ENCODE measurements at places on chromosomes 1 and 21.

DNA sequence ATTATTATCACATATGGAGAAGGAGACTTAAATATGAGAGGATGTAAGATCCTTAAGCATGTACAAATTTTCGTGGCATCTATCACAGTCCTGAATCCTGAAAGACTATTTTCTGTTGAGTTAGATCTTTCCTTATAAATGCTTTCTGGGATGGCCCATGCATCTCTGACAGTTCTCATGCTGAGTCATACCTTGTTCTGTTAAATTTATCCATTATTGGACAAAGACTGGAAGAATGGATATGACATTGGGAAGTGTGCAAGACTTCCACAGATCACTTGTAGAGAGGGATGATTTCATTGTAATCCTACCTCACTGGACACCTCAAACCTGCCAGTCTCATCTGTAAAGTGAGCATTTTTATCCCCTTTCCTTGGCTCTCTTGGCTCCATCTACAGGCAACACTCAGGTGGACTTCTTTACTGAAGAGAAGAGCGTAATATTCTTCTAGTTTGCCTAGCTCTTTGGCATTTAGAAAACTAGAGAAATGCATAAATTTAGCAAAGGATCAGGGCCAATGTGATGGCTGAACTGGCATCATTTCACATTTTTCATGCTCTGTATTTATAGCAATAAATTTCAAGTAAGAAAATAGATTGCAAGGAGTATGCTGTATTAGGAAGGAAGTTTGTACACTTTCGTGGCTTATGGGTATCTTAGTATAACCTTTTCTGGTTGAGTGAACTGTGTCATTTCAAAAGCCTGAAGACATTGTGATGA, 128.2 kb downstream of the NFIA start:
- DNase-seq, result no peak

GRCh38 chr1:184368354-184368753, 18.5 kb upstream of the C1orf21 start:
- no peak for DNase-seq

- no peak for DNase-seq
Observed at GRCh38 chr1:39216771-39217170, 12.3 kb downstream of the MACF1 start.

DNA sequence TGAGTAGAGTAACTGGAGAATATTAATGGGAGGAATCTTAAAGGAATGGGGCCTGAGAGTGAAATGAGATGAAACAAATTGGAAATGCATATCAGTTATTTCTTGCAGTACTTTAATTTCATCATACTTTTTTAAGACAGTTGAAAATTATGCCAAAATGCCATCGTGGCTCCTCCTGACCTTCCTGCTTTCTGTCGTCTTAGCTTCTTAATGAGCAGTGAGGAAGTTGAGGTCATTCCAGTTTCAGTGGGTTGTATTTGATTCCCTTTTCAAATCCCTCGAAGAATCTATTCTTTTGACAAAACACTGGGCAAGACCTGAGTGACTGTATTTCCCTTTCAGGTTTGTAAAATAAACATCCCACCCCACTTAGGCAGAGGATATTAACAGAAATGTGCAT, 134.9 kb upstream of the MAP1LC3C start:
- DNase-seq, result no peak

DNA sequence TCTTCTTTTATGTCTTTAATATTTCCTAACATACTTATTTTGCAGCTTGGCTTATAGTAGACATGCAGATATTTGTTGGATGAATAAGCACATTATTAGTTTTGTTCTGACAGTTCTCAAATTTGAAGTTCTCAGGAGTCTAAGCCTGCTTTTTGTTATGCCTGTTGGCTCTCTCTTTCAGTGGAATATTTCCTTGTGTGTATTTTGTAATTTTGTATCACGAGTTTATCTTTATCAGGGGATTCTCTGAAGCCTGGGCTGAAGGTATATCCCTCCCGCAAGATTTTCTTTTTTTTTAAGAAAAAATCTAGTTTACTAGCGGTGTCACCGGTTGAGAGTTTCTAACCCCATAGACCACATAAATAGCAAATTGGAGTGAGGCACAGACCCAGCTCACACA, 105.9 kb downstream of the RGL1 start:
- no peak for DNase-seq

DNA sequence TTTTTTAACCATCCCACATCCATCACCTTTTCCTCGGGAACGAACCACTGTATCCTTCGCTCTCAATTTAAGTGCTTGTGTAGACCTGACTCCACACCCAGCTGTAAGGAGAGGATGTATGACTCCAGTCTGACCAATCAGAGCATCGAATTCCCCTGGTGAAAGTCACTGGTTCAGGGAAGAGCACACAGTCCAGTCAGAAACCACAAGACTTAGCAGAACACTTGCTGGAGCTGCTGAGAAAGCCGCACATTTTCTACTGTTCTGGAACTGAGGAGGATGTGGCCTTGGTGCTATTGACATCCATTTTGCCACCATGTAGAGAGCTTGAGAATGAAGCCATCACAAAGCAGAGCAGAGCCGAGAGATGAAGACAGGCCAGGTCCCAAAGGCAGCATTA, 59.9 kb upstream of the CNN3 start:
- DNase-seq, result no peak

- DNase-seq, result no peak
Observed at GRCh38 chr1:231688989-231689388, 62.4 kb downstream of the DISC1 start.

- no peak for DNase-seq
Observed at GRCh38 chr1:20184997-20185833, 681 bp upstream of the UBXN10 start.

GRCh38 chr1:152855661-152856060, 4.1 kb upstream of the LCE7A start:
- DNase-seq, result no peak

DNA sequence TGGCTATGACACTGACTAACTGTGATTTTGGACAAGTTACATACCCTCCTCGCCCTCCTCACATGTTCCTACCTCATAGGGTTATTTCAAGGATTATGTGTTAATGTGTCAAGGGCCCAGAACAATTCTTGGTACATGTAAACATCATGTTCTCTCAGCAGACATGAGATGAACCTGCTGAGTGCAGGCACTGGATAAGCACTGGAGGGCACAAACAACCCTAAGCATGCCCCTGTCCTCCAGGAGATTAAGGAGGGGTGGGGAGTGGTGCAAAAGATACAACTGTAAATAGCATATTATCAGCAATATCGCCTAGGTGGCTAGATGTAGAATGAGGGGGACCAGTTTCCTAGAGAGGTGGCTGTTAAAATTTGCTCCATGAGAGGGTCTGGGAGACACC, 17.7 kb upstream of the RGS16 start:
- no peak for DNase-seq

DNA sequence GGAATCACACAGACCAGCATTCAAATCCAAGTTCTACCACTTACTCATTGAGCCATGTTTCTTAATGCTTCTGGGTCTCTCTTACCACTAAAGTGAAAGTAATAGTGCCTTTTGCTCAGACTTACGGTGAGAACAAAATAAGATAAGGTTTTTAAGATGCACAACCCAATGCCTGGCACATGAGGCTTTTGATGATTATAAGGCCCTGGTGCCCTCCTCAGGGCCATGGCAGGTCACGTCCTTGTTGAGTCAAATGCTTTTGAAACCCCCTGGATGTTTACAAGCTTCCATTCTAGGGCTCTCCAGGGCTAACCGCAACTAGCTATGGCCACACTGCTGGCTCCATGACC, 76.0 kb downstream of the TENT5C start:
- no peak for DNase-seq

GRCh38 chr1:163054181-163054591, 15.0 kb upstream of the RGS4 start:
- DNase-seq, result peak; percentile 63

- DNase-seq, result no peak
Observed at GRCh38 chr1:195939844-195940243, 668.4 kb downstream of the KCNT2 start.

- no peak for DNase-seq
Observed at GRCh38 chr1:99660496-99660895, 14.6 kb downstream of the PALMD start.

DNA sequence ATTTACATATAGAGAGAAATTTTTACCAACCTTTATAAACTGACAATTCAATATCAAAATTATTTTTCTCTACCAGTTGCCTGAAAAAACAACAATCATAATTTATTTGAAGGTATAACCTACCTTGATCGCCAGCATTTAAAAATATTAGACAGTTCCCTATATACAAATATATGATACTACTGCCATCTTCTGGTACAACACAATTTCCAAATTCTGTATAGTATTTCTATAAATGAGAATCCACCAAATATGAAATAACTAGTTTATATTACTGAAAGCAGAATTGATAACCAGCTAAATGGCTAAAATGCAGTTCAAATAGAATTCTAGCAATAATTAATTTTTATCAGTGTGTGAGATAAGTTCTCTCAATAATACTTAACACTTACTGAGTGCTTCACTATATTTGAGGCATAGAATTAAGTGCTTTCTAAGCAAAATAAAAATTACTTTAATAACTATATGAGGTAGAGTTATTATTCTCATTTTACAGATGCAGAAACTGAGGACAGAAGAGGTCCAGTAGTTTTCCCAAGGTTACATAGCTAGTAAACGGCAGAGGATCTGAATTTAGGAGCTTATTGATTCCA, 75.6 kb downstream of the PIGK start:
- no peak for DNase-seq

DNA sequence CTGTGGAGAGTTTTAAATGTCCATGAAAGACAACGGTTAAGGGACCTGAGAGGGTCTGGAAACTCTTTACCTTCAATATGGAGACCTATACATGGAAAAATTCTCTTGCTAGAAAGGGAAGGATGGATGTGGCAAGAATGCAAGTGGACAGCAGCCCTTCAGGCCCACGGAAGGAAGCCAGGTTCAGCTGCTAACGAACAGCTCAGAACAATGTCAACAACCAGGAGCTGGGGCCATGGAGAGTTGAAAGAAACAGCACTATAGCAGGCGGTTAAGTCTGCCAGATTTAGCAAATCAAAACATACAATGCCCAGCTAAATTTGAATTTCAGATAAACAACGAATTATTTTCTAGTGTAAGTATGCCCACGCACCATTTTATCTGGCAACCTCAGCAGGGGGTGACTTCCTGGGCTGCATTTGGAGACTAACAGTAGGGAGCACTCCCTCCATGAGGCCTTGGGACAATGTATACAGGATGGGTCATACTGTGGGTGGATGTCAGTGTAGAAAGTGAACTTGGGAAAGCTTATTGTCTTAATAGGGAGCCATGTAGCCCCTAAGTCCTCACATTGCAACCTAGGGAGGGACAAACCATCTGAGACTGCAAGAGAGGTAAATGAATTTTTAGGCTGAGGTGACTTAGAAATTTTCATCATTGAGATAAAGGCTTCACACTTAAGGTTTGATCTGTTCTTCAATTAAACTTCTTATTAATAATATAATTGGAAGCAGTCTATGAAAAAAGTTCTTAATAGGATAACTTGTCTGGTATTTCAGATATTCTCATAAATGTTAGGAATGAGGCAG, 7.8 kb upstream of the H3-3A start:
- no peak for DNase-seq

- no peak for DNase-seq
Observed at GRCh38 chr21:44658541-44658910, 794 bp downstream of the KRTAP12-3 start.

- no peak for DNase-seq
Observed at GRCh38 chr1:31924839-31925238, 13.3 kb downstream of the PTP4A2 start.

DNA sequence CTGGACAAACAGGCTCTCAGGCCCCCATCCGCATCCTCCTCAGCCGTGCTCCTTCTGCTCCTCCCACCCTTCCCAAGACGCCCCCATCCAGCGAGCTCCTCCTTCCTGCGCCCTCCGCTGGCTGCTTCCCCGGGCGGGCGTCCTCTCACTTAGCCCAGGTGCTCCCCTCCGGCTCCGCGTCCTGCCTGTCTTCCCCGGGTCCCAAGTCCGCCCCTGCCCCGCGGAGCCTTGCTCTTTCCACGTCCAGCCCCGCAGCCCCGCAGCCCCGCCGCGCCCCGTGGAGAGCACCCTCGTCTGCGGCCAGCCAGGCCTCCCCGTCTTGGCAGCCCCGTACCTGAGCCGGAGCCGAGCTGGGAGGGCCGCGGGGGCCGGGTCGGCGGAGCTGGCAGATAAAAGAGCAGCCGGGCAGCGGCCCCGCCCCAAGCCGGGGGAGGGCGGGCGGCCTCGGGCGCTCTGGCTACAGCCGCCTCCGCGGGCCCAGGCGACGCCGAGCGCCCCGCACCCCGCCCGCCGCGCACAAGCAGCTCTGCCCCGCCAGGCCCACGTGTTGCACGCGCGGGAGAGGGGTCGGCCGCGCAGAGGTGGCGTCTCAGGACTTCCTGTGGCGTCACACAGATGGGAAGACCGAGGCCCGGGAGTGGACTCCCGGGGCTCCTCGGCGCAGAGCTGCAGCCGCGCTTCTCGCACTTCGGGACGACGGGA, at the start of gene PAQR7:
Gene PAQR7 (minus strand): TSS at position 555 of the 702 bp plus-strand sequence. CDS start 11,869 bp downstream, outside the sequence.
- peak; percentile 79 for DNase-seq

- no peak for DNase-seq
Observed at GRCh38 chr1:54337928-54338327, 68.3 kb downstream of the SSBP3 start.

GRCh38 chr1:157363660-157364140, 188.6 kb downstream of the FCRL5 start:
- peak; percentile 8 for DNase-seq

- peak; percentile 33 for DNase-seq
Observed at GRCh38 chr1:112673592-112674439, 643 bp upstream of the MOV10 start.

DNA sequence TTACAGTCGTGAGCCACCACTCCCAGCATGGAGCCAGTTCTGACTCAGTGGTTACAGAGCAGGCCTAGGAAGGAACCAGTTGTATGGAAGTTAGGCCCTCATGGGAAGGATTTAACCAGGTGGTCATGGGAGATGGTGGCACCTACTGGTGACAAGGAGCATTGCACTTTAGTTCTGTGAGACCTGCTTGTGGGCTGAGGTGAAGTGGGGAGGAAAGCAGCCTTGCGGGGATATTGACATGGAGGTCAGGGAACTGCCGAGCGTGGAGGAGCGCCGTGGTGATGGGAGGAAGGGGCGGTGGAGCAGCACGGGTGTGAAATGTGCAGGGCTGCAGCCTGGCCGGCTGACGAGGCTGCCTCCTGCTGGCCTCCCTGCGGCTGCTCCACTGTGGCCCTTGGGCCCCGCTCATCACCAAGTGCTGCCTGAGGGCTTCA, 100.4 kb downstream of the GALNT2 start:
- no peak for DNase-seq

DNA sequence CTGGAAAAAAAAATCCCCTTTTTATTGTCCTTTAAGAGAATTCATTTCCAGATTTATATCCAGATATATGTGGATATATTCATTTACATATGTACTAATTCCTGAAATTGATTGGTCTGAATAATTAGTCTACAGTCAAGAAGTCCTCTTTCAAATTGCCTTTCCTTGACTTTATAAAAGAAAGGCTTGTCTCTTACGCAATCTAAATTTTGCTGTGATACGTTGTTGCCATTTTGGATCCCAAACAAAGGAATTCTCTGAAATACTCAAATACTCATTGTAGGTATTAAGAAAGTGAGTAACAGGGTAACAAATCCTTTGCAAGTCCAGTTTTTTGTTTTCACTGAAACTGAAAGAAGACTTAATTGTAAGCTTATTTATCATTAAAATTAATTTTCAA, 136.9 kb upstream of the KIAA1614 start:
- no peak for DNase-seq

- DNase-seq, result no peak
Observed at GRCh38 chr1:228184152-228184551, 18.5 kb downstream of the IBA57 start.
